ENCODE measurements at places on chromosomes 12 and 14. TPM values are rescaled to one million over a fixed set of nuclear protein-coding genes. Genes with fewer than 3 reads are reported as not detected.
A peak's percentile ranks its signal among the peaks of the same experiment; 100 is the strongest.

GRCh38 chr12:70149665-70150064 lies 93.6 kb upstream of the CNOT2 start:
- no peak for DNase-seq

- DNase-seq = no peak
Observed at GRCh38 chr14:89485264-89485663, 68.2 kb upstream of the FOXN3 start.

GRCh38 chr14:35814371-35815005 lies 5.4 kb upstream of the RALGAPA1 start:
- peak; percentile 54 for DNase-seq

STON2 gene
- total RNA-seq = 91.2 TPM

GRCh38 chr12:100234591-100235304 lies 32.1 kb downstream of the DEPDC4 start:
- peak; percentile 57 for DNase-seq

- DNase-seq = peak; percentile 1
Observed at GRCh38 chr12:97397008-97397407, 65.6 kb upstream of the RMST start.

GRCh38 chr14:37594238-37594970 lies 645 bp downstream of the FOXA1 start:
- peak; percentile 94 for DNase-seq

- DNase-seq = peak; percentile 69
Observed at GRCh38 chr14:98958048-98958631, 313.9 kb downstream of the BCL11B start.

DNA sequence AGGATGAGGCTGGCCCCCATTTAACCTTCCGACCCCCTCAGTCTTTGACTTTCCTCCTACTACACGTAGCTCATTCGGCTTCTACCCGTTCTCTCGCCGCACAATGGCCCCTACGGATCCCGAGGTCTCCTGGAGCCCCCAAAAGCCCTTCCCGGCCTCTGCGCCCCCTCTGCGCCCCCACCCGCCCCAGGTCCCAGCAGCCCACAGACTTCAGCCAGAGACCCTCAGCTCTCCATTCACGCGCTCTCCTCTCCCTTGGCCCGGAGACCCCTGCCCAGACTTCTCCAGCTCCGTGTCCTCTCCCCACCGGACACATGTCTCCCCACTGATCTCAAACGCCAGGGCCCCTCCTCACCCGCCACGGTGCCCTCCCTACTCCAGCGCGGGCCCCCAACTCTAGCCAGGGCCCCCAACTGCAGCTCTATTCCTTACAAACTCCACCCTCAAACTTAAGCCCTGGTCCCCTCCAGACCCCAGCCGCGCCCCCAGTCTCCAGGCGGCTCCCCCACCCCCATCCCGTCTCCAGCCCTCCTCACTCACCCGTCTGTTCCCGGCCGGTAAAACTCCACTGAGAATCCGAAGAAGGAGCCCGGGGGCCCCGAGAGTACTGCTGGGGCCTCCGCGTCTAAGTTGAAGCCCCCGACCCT lies 502 bp downstream of the ITGA5 start:
- no peak for DNase-seq

RPL36AL gene
- 123 TPM for total RNA-seq

DNA sequence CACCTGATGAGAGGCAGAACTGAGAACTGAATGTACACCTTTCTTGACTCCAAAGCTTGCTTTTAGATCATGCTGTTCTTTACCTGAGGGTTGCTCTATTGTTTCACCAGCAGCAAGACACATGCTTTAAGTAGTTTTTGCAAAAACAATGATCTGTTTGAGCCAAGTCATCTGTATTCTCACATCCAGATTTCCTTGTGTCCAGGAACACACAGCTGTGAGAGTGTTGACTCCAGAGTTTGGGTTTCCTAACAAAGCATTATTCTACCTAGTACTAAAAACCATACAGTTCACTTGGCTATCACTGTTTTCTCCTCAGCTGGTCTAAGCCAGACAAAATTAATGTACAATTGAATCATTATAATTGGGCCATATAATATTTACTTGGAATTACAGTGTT lies 120.4 kb downstream of the STAB2 start:
- peak; percentile 32 for DNase-seq

TSPAN9 gene
- total RNA-seq = 162 TPM

DNA sequence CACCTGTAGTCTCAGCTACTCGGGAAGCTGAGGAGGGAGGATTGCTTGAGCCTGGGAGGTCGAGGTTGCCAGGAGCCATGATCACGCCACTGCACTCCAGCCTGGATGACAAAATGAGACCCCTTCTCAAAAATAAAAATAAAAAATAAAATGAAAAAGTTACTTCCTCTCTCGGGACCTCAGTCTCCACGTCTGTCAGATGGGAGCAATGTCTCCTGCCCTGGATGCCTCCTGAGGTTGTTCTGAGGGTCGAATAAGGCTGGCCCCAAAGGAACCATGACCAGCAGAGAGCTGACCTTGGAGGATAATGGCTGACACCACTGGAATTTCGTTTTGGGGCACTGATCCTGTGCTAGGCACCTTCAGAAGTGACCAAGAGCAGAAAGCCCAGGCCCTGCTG lies 13.6 kb upstream of the RCOR1 start:
- no peak for DNase-seq

DNA sequence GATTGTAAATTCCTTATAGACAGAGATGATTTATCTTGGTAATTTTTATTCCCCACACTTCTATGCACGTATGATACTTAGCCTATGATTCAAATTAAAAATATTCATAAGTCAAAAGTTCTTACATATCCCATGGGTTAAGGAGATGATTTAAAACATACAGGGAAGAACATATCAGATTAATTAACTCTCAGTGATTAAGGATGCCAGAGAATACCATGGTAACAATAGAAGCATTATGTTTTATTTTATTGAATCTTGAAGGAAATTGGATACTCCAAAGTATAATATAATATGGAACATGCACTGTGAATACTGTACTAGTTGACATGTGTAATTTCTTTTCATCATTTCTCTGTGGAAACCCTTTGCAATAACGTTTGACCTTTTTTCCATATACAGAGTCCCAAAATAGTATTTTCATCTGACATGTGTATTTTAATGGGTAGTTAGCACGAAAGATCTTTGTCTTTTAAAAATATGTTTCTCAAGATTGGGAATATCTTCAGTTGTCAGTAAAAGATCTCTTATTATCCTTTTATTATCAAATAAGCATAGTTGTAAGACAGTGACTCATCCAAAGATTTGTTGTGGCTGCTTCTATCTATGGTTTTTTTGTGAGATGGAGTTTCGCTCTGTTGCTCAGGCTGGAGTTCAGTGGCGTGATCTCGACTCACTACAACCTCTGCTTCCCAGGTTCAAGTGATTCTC lies 166.7 kb downstream of the RAD51B start:
- DNase-seq = peak; percentile 30

GRCh38 chr12:109914461-109914860 lies 14.4 kb downstream of the TCHP start:
- DNase-seq = no peak

- no peak for DNase-seq
Observed at GRCh38 chr14:86533834-86534233, 1003.9 kb downstream of the FLRT2 start.

DNA sequence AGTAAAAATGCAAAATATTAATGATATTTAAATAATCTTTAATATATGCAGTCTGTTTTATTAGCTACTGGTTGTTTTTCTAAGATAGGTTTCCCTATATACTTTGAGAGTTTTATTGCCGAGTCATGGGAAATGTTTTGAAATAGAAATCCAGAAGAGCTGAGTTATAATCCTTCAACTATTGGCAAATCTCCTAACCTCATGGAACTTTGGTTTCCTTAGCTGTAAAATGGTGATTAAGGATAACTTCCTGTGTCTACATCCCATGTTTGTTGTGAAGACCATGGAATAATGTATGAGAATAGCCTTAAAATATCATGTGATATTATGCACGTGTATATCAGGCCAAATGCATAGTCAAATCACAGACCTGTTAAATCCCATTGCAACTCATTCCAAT lies 51.0 kb downstream of the UNC79 start:
- DNase-seq = no peak

GRCh38 chr14:65071544-65071943 lies 30.8 kb downstream of the MAX start:
- no peak for DNase-seq

DNA sequence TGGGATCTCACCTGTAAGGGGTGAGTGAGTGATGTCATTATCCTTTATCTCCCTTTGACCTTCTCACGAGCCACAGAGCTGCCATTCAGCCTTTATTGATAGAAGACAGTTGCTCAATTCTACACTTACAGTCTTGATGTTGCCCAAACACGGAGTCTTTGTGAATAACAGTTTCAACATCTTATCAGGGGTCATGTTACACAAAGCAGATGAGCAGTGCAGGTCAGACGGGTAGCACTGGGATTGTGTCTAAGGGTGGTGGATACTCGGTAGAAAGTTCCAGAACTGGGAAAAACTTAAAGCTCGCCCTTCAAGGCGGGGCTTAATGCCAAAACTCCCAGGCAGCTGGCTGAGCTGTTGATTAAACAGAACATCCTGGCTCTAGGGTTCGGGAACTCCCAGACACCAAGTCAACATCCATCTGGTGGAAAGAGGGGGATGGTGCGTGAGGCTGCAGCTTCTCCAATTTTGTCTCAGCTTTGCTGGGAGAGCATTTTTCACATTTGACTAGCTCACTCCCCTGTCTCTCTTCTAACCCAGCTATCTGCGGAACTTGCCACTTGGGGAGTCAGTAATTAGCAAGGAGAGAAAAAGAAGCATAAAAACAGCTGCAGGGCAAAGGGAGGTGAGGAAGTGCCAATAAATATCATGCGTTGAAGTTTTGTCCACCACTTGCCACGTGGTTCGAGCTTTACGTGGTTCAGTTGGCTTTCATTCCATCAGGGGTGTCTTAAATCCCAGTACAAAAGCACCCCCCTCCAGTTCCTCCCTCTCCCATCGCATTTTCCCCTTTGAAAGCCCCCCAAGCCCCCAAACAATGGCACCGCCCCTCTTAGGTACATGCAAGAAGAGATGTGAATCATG lies 31.0 kb downstream of the FOXN4 start:
- DNase-seq = peak; percentile 88

DENND5B gene
- 42.0 TPM for total RNA-seq

SLC6A12 gene
- total RNA-seq = 0.51 TPM

SLCO1B1 gene
- total RNA-seq = not detected

GRCh38 chr12:40105265-40105514 lies 691 bp downstream of the SLC2A13 start:
- no peak for DNase-seq

RNASE1 gene
- 38.5 TPM for total RNA-seq

- DNase-seq = no peak
Observed at GRCh38 chr14:29321646-29322045, 555.1 kb downstream of the FOXG1 start.

DNA sequence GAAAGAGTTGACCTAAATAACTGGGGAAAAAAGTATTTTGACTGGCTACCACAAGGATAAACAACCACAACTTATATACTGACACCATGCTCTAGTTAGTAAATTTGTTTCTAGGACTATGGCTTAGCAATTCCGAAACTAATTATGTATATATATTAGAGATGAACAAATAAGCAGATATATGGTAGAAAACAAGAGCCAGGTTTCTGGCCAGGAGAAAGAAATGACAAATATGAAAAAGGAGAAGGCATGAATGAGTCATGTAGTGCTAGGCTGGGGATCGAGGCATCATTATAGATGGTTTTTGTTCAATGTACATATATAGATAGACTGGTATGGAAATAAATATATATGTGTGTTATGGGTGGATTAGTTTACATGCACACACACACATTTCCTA lies 5.5 kb upstream of the LRRC74A start:
- DNase-seq = no peak

- peak; percentile 3 for DNase-seq
Observed at GRCh38 chr14:28755198-28755815, 11.3 kb upstream of the FOXG1 start.

BICDL1 gene
- total RNA-seq = 4.0 TPM

GRCh38 chr12:111313833-111314259 lies 55.0 kb downstream of the PHETA1 start:
- peak; percentile 89 for DNase-seq

ATF7IP gene
- total RNA-seq = 70.9 TPM

- no peak for DNase-seq
Observed at GRCh38 chr12:83092606-83093005, 405.9 kb downstream of the TMTC2 start.

COX8C gene
- total RNA-seq = not detected

SLC6A15 gene
- 7.9 TPM for total RNA-seq

- no peak for DNase-seq
Observed at GRCh38 chr12:92597997-92598396, 104.8 kb upstream of the PLEKHG7 start.

Measured in tongue (tissue), 3 donors.